ENCODE measurements at places on chromosomes 5 and 9.

DNA sequence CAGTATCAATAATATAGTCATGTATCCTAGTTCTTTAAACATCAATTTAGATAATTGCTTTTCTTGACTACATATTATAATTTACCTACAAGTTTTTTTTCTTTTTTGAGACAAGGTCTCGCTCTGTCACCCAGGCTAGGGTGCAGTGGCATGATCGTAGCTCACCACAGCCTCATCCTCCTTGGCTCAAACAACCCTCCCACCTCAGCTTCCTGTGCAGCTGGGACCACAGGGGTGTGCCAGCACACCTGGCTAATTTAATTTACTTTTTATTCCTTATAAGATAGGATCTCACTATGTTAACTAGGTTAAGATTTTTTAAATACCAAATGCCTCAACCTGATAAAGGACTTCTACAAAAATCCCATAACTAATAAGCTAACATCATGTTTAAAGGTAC lies 21.1 kb downstream of the UIMC1 start:
- DNase-seq = no peak

- no peak for DNase-seq
These were observed 6.5 kb downstream of the AMACR start for GRCh38 chr5:34001241-34001841.

- DNase-seq = no peak
These were observed 268.3 kb downstream of the GADD45G start for GRCh38 chr9:89872913-89873707.

DNA sequence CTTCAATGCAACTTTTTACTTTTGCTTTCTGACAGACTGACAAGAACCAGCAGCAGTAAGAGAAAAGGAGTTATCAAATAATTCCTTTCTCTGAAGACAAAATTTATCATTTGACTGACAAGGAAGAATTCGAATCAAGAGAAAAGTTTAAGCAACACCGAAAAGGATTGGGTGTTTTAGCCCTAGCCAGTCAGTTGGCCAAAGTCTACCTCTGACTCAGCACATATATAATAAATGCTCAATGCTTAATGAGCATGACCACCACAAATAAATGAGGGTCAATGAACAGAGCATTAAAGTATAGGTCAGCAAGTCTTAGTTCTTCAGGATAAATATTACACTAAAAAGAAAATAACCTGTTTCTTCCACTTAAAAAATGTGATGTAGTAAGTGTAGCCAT lies 1603.5 kb upstream of the C9orf72 start:
- DNase-seq = no peak

- no peak for DNase-seq
These were observed 2.1 kb downstream of the OBP2A start for GRCh38 chr9:135547756-135548736.
